Activated naive CD8-positive, alpha-beta T cell treated with anti-CD3 and anti-CD28 coated beads, Interleukin-2, amount 50 U/mL, for 16 hours (primary cell): ENCODE measurements at places on chromosomes 4 and X.

DNA sequence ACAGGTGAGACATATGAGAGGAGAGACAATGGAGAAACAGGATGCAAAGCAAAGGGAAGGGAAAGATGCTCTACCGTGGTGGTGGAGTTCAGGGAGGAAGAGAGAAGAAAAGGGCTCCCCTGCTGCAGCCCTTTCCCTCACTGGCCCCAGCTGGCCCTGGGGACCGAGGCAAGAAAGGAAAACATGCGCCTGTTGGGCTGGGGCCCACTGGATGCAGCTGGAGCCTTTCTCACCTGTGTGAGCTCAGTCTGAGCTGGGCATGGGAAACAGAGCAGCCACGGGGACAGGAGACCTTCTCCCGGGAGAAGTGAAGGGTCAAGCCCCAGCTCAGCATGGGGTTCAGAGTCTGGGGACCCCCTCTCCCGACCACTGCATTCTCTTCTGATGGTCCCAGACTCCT, 11.9 kb downstream of the NXF3 start:
- DNase-seq = no peak

- no peak for DNase-seq
These were observed 1.9 kb downstream of the SOWAHD start for GRCh38 chrX:119760026-119760877.

GRCh38 chr4:42761804-42762203, 104.9 kb upstream of the ATP8A1 start:
- no peak for DNase-seq

DNA sequence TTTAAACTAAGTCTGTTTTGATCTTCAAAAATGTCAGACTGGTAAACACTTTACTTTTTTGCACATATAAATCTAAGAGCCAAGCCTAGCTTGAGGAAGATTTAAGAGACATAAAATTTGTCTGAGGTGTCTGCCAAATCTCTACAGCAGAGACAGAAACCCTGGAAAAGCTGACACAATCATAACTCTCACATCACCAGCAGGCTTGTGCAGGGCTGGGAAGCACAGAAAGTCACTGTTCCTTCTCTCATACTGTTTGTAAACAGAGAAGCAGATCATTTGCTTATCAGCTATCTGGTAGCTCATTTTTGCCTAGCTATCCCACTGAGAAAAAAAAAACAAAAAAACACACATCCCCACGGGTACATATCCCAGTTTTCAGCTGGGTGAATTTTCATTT, 7.0 kb downstream of the ENOX2 start:
- DNase-seq = no peak

- DNase-seq = no peak
These were observed 22.7 kb downstream of the DYNLT3 start for GRCh38 chrX:37824491-37825214.

DNA sequence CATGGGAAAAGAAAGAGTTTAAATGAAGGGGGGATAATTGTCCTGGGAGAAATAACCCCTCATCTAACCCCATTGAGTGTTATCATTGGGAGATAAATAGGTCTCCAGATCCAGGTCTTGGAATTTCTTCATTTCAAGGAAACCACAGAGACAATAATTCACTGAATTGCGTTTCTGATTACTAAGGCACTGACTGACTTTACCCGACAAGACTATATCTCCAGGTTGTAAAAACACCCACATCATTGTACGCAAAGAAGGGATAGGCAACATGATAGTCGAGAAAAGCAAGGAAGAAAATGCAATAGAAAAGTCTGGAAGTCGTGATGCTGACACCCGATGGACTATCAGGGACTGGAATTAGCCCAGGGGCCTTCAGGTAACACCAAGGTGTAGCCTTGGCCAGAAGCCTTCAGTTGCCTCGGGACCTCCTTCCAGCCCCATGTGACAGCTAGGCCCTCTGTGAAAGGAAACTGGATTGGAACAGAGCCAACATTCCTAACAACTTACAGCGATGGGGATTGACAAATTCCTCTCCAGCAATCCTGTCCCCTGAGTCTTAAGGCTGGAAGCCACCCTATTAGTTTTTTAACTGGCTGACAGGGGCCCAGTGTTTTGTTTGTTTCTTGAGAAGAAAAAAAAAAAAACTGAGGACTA, 46.5 kb upstream of the RAB9B start:
- DNase-seq = no peak

DNA sequence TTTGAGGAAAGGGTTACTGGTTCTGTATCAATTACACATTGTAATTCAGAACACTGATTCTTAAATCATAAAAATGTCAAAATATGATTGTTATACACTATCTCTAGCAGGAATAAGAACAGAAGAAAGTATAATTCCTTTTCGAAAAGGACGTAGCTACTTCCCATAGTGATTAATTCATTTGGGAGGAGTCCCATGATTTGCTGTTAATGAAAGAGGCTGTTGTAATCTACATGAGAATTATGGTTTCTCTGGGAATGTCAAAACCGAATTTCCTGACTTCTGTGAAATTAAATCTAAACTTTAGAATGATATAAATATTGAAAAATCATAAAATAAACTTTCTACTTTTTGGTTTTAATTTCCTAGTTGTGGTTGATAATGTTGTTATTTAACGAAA, 191.1 kb upstream of the ETNPPL start:
- no peak for DNase-seq

DNA sequence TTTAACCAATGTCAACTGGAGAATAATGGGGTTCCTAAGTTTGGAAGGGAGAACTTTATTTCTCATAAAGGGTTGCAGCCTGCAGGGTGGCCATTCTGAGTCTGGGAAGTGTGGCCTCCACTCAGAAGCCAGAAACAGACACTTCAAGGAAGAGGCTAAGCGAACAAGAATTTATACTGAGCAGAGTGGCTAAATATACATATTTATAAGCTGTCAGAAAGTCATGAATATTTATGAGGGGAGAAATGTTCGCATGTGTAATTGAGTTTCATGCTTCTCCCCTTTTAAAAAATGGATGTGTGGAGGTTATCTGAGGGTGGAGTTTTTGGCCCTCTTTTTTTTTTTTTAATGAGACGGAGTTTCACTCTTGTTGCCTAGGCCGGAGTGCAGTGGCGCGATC, 78.1 kb upstream of the PLAC8 start:
- DNase-seq = no peak

- no peak for DNase-seq
These were observed 674.4 kb upstream of the LCORL start for GRCh38 chr4:18695733-18696527.

DNA sequence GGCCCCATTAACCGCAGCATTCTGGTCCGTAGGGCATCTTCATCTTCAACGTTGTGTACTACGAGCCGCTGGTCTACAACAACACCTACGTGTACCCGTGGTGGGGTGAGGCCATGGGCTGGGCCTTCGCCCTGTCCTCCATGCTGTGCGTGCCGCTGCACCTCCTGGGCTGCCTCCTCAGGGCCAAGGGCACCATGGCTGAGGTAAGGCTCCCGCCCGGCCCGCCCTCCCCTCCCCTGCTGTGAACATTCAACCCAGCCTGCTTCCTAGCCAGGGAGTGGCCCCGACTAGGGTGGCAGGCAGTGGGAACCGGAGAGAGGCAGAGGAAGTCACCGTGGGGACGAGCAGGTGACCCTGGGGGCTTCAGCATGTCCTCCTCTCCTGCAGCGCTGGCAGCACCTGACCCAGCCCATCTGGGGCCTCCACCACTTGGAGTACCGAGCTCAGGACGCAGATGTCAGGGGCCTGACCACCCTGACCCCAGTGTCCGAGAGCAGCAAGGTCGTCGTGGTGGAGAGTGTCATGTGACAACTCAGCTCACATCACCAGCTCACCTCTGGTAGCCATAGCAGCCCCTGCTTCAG, 7.1 kb downstream of the SLC6A8 start:
- DNase-seq = no peak

DNA sequence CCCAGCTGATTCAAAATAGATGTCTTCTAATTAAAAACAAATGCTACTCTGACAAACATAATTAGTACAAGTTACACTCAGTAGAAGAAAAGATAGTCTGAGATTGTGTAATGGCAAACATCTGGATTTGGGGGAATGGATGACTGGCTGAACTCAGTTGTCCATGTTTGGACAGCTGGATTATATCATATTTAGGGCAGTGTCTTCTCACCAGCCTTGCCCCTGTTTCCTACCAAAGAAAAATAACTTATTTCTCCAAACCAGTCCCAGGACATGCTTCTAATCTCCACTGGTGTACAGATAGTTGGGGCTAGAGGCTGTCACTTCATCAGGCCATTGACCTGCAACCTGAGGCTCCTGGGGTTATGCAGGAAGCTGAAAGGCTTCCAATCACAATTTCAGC, 237.3 kb downstream of the USP46 start:
- DNase-seq = no peak

GRCh38 chr4:7879127-7879526, 60.5 kb downstream of the AFAP1 start:
- DNase-seq = no peak

- DNase-seq = no peak
These were observed 24.0 kb downstream of the C4orf51 start for GRCh38 chr4:145703850-145704497.

- no peak for DNase-seq
These were observed 197.3 kb downstream of the OR13H1 start for GRCh38 chrX:131741103-131741581.

GRCh38 chr4:7187691-7188090, 4.6 kb upstream of the SORCS2 start:
- no peak for DNase-seq

DNA sequence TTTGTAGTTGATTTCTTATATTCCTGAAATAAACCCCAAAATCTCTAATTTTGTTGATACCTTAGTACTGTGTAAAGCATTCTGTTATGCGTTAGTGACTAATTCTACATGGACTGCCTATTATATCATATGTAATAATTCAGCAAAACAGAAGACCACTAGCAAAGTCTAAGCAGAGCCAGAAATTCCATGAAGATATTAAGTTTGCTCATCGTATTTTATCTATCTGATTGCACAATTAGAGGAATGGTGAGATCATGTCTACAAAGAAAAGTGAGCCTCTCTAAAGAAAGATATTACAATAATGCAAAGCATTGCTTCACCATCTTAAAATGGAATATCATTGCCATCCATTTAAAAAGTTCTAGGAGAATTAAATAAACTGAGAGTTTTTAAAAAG, 374.6 kb upstream of the SLC7A11 start:
- DNase-seq = no peak

DNA sequence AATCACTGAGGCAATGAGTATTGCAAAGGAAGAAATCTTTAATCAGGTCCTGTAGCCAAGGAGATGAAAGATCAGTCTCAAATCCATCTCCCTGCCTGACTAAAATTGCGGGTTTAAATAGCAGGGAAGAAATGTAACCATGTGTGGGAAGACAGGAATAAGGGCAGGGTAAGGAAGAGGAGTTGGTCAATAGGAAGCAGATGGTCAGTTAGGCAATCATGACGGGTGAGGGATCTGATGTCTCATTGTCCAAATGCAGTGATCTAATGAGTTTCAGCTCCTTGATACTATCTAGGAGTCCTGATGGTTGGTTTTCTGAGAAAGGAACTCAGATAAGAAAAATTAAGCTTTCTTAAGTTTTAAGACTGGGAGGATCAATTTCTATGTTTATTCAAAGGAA, 200.8 kb downstream of the SPATA18 start:
- no peak for DNase-seq

- no peak for DNase-seq
These were observed 30.2 kb downstream of the TRO start for GRCh38 chrX:54950730-54951375.

GRCh38 chrX:22278375-22278774, 5.7 kb downstream of the CBLL2 start:
- no peak for DNase-seq

DNA sequence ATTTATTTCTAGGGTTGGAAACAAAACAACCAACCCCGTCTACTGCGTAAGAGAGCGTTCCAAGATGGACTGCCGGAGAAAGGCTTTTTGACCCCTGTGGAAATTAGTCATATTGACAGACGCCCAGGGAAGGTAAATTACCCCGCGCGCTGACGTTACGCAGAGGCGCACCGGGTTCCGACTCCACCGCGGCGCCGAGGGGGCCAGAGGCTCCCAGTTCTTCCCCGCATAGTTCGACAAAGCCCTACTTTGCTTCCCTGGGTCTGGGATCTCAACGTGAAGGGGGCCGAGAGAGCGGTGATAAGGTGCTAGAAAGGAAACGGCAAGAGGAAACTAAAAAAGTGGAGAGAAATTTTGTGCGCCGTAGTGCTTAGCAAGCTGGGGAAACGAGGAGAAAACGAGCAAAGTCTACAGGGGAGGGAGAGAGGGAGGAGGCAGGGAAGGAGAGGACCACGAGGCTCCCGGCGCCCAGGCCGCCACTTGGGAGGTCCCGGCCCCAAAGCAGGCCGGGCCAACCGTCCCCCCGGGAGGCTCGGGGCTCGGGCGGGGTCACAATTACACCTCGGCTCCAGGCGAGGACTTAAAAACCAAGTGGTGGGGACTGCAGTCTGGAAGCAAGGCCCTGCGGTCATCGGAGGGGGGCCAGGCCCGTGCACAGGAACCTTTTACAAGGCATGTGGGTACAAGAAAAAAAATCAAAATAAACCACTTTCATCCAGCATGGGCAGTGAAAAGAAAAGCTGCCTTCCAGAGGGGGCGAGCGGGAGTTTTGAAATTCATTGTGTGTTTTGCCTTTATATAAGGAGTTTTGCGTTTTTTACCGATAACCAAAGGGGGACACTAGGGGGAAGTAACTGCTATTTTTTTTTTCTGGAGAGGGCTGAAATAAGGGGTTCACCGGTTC, 13.2 kb downstream of the HAND2 start:
- no peak for DNase-seq

- DNase-seq = no peak
These were observed 42.9 kb upstream of the CYP4V2 start for GRCh38 chr4:186148336-186148975.

DNA sequence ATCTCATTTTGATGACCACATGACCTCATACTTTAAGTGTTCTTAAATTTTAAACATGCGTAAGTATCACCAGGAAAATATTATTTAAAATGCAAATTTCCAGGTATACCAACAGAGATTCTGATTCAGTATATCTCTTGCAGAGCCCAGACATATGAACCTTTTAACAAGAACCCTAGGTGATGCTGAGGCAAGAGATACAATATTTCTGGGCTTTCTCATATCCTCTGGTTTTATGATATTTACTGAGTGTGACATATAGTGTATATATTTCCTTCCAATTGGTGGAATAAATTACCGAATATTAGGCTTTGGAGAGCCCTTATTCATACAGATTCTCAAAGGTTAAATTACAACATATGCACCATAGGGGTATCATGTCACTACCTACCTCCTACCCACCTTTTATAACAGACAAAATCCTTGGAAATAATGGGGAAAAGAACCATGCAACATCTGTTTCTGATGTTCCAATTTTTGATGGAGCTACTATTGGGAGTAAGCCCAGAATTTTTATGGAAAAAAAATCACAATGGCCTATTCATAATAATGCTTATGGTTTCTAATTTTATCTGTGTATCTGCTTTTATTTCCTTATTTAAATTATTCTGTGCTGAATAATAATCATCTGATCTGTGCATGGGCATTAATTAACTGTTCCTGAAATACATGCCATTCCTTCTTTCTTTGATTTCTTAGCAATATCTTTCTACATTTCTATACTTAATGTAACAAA, 27.1 kb downstream of the KCTD8 start:
- no peak for DNase-seq

DNA sequence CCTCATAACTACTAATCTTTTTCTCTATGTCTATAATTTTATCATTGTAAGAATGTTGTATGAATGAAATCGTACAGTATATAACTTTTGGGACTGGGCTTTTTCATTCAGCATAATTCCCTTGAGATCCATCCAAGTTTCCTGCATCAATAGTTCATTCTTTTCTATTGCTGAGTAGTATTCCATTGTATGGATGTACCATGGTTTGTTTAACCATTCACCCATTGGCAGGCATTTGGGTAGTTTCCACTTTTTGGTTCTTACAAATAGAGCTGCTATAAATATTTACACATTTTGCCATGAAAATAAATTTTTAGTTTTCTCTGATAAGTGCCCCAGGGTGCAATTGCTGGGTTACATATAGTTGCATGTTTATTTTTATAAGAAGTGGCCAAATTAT, 659.8 kb downstream of the RAPGEF2 start:
- DNase-seq = no peak
